Stimulated activated CD4-positive, alpha-beta T cell treated with anti-CD3 and anti-CD28 coated beads, Interleukin-1b, Interleukin-23, amount 100 ng/mL, for 48 hours (primary cell): ENCODE measurements at places on chromosomes 7 and 10.

DNA sequence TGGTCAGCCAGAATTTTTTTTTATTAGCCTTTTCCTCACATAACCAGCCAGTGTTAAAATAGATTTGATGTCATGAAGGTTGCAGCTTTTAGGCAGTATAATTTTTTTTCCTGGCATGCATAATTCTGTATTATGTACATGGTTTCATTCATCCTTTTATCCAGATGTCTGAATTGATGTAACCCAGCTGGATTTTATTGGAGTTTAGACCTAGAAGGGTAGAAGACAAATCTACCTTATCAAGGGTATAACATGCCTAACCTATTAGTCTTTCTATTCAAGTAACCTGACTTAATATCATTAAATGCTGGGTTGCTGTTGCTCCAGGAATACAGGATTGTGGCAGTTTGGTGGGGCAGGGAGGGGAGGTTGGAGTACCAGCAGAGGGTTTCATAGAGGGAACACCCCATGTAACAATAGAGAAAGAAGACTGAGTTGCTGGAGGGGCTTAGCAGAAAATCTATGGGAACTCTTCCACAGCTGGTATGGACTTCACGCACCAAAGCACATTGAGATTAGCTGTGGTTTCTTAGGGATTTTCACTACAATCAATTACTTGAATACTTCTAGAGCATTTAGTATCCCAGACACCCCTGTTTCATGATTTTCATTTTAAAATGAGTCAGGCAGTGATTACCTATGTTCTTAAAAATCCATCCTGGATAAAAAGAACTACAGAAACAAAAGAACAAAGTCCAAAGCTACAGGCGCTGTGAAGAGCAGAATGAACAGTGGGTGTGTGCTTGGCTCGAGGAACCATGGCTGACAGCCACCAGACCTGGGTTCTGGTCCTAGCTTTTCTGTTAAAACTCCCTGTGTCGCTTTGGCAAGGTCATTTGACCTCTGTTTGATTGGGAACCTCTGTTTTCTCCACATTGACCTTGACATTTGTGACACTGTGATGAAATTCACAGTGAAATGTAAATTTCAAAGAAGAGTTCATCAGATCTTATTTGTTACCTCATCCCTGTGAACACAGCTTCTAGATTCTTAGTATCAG, 93.5 kb downstream of the CREM start:
- DNase-seq = no peak

GRCh38 chr10:74024600-74024999, 26.7 kb downstream of the VCL start:
- no peak for DNase-seq

GRCh38 chr7:121591926-121592325, 195.8 kb upstream of the FAM3C start:
- DNase-seq = no peak

DNA sequence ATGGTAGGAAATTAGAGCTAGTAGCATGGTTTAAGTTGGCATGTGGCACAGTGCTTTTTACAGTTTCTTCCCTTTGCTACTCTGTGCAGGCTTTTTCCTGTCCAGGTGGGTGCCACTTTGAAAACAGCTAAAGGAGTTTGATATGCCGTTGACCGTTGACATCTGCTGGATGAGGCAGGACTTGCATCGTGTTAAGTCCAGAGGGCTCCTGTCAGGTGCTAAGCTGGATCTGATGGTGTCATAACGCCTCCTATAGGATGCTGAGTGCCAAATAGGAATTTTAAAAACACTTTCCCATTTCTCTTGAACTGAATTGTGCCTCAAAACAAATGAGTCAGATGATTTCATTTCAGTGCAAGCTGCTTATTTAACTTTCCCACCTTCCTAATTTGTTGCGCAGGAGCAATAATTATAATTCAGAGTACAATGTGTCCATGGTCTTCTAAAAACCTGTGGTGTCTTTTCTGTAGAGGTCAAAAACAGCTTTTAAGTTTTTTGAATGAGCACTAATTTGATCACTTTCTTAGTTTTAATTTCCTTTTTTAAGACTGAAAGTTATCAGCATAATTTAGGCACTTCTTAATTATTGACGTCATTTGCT, 178.3 kb downstream of the CDCA7L start:
- peak; percentile 6 for DNase-seq

DNA sequence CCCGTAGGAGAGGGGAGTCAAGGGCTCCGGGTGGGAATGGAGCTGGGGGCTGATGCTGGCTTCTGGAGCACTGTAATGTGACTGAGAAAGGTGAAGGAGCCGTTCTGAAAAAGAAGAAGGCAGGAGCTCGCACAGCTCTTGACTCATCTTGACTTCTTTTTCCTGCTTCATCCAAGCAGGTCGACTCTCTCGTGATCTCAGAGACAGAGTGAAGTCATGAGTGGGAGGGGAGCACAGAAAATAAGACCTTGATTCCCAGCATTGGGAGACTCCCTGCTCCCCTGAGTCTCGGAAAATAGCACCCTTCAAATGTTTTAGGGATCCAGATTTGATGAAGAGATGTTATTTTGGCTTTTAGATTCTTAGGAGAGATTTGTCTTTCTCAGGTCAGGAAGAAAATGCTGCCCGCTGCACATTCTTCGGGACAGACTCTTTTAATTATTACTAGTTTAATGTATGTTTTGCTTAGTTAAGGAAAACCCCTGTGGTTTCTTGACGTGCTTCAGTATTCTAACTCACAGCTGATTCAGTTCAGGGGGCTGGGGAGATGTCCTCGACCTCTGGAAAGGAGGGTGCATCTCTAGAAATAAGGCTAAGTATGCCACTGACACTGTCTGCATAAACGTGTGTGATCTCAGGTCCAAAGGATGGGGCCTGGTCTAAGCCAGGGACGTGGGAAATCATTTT, 34.1 kb downstream of the EGFR start:
- DNase-seq = no peak

DNA sequence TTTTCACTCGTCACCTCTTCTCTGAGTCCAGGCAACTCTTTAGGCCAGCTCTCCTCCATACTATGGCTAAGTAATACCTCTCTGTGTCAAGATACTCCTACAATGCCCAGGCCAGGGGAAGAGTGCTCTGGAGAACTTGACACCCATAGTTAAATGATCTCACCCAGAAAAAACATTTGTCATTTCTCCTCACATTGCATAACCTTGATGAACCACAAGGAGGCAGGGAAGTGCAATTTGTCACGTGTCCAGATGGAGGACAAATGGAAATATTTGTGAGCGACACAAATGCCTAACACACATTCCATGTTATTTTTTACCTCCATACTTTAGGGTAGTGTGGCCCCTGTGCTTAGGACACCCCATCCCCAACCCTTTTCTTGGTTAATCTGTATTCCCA, 78.3 kb downstream of the HTR7 start:
- DNase-seq = no peak

DNA sequence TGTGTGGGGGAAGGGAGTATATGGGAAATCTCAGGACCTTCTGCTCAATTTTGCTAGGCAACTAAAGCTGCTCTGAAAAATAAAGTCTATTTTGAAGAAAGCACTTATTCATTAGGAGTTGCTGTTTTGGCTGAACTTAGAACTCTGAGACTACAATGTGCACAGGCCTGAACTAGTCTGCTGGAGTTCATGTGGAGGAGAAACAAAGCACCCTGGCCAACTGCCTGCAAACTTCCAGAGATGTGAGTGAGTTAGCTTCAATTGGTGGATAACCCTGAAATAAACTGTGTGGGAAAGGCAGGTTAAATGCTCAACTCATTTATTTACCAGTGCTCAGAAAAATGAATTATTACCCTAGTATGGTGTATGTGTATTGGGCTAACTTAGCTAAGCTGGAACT, 17.3 kb upstream of the FAM241B start:
- DNase-seq = no peak
